AG04450 (cell line): ENCODE measurements at places on chromosomes 7 and 10.

GRCh38 chr10:105138358-105138757 lies 497.3 kb downstream of the SORCS3 start:
- DNase-seq, result no peak

GRCh38 chr7:460374-461116 lies 59.1 kb downstream of the PDGFA start:
- DNase-seq, result no peak

DNA sequence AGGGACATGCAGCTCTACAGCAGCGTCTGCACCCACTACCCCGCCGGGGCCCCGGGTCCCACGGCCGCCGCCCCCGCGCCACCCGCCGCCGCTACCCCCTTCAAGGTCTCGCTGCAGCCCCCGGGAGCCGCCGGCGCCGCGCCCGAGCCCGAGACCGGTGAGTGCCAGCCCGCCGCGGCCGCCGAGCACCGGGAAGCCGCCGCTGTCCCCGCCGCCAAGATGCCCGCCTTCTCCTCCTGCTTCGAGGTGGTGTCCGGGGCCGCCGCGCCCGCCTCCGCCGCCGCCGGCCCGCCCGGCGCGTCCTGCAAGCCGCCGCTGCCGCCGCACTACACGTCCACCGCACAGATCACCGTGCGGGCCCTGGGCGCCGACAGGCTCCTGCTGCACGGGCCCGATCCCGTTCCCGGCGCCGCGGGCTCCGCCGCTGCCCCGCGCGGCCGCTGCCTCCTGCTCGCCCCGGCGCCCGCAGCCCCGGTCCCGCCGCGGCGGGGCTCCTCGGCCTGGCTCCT lies 631 bp downstream of the OTUD1 start:
- DNase-seq, result no peak

DNA sequence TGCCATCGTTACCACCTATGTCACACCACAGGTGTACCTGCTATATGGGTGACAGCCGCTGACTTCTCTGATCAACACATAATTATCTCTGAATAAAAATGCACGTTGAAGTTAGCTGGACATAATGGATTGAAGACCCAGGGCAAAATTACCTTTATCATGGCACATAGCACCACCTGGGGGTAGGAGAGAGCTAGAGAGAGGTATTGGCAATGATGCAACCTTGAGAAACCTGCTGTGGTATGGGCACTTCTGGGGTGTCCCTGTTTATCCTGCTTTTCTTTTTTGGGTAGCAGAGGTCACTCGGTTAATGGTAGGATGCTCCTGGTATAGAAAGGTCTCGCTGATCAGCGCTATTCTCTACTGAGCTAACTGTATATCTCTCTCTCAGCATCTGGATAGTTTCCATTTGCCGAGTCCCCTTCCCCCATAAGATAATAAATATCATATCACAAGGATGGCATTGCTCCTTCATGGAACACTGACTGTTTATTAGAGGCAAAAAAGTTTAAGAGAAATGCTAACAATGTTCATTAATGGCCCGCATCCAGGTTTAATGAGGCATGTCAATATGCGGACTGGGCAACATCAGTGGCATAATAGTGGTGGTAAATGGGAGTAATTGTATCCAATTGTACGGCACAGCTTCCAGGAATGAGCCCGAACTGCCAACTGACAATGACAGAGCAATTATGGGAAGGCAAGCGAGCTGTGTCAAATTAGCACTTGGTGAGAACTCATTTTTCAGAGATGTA lies 323.1 kb downstream of the TFEC start:
- DNase-seq, result no peak

GRCh38 chr10:32031920-32032319 lies 24.3 kb downstream of the KIF5B start:
- DNase-seq, result no peak

DNA sequence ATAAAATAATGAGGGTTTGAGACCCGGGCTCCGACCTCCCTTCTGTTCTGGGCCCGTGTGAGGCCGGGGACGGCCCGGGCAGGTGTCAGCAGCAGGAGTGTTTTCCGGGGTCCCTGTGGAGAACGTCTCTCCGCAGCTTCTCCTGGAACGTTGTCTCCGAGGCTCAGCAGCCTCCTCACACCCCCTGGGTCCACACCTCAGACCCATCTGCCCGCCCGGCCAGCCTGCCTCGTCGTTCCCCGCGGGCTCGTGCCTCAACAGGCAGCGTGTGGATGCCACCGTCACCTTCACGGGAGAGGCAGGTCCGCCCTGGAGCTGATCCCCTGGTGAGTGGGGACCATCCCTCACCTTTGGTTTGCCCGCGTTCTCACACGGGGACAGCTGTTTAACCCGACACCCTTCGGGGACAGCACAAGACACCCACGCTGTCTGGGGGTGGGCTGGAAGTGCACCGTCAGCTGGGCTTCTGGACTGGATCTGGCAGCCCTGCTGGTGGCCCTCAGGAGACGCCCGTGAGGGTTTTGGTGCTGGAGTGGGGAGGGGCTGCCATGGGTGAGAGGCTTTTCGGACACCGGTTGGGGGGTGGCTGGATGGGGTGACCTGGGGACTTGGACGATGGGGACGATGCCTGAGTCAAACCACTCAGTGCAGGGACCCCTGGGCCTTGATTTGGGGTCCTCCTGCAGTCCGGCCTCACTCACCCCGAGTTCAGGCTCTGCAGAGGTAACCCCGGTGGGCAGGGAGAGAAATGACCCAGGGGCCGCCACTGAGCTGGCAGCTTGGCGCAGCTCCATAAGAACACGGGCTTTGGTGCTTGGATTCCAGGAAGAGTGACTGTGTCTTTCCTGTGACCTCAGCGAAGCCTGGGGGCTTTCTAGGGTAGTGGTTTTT lies 131.7 kb downstream of the DNAJB6 start:
- no peak for DNase-seq

DNA sequence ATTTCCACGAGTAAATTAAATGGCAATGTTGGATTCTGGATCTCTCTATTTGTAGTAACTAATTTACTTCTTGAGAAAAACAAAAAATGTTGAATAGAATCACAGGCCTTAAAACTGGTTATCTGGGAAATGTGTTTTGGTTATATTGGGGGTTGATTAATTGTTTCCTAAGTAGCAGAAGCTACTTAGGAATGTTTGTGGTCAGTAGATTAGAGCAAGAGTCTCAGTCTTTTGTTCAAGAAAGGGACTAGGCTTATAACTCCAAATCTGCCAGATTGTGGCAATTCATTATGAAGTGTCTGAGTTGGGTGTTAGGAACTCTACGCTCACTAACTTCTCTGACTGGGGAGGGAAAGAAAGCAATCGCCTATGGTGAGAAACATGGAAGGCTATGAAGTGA lies 244.3 kb upstream of the PHYHIPL start:
- no peak for DNase-seq

DNA sequence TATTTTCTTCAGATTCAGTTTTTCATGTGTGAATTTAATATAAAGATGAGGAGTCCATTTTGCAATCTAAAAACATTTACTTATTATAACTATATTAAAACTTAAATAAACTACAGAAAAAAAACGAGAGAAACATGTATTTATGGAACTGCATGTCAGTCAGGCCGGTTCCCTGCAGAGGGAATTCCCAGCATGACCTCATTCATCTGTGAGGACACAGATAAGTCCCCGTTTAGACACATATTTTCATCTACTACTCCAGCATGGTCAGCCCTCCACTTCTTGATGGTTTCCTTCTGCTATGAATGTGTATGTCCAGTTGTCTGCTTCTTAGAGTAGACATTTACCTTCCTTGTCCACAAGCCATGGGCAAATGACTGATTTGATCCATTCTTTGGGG lies 339.1 kb downstream of the SEMA3D start:
- DNase-seq, result no peak

GRCh38 chr7:16744518-16745250 lies 8.9 kb upstream of the TSPAN13 start:
- no peak for DNase-seq

DNA sequence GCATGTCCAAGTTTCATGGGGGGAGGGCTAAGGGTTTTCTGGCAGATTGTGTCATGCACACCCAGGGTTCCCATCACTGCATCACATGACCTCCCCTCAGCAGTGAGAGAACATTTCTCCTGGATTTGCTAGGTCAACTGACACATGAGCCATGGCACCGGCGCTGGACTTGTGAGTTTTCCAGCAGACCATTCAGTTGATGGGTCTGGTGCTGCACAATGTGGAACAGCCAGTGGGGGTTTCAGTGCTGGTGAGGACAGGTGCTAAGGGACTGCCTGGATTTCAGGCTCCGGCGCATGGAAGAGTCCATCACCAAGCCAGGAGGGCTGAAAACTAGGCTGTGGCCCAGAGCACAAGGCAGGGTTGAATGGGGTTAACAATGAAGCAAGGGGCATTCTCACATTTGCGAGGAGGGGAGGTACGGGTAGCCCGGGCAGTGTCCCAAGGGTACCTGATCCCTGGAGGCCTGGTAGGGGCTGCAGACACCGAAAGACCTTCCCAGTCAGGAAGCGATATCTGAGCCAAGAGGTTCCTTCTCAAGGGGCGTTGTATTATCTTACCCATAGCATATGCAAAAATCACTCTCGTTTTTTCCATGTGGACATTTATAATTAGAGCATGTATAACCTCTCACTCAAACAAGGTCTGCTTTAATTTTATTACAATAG lies 203.0 kb downstream of the TNS3 start:
- no peak for DNase-seq

GRCh38 chr10:72235544-72236279 lies 19.6 kb upstream of the ASCC1 start:
- no peak for DNase-seq

DNA sequence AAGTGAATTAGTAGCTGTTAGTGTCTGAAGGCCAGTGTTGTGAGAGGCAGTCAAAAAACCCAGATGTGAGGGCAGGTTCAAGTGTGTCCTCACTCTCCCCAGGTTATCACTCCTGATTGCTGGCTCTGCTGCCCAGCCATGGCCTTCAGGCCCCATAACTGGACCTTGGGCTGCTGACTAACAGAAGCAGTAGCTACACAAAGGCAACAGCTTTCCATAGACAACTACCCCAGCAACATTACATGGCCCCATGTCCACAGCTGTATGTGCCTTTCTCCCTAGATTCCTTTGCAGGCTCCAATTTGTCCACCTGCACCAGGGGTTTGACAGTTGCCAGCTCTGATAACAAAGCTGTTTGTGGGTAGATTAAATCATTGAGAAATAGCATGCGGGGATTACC lies 297.8 kb downstream of the ARL4A start:
- DNase-seq, result no peak

- DNase-seq, result peak; percentile 73
These were observed 44.6 kb upstream of the TSPAN13 start for GRCh38 chr7:16708980-16709379.

- peak; percentile 45 for DNase-seq
These were observed 167.6 kb downstream of the AMPH start for GRCh38 chr7:38463277-38464225.

DNA sequence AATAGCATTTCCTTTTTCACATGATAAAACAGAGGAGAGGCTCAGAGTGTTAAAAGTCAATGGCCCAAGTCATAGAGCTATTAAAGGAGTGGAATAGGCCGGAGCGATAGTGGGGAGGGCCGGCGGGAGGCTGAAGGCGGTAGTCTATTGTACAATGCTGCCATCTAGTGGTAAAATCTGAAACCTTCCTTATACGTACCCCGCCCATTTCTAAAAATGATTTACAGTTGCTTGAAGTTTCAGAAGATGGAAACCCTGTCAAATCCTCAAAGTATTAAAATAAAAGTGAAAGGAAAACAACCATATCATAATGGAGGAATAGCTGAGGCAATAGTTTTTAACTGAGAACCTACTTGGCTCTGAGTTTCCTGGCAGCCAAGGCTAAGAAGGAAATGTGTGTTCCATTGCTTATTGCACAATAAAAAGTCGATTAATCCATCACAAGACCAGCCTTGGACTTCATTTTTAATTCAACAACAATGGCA lies 209.1 kb downstream of the CCSER2 start:
- DNase-seq, result peak; percentile 21

DNA sequence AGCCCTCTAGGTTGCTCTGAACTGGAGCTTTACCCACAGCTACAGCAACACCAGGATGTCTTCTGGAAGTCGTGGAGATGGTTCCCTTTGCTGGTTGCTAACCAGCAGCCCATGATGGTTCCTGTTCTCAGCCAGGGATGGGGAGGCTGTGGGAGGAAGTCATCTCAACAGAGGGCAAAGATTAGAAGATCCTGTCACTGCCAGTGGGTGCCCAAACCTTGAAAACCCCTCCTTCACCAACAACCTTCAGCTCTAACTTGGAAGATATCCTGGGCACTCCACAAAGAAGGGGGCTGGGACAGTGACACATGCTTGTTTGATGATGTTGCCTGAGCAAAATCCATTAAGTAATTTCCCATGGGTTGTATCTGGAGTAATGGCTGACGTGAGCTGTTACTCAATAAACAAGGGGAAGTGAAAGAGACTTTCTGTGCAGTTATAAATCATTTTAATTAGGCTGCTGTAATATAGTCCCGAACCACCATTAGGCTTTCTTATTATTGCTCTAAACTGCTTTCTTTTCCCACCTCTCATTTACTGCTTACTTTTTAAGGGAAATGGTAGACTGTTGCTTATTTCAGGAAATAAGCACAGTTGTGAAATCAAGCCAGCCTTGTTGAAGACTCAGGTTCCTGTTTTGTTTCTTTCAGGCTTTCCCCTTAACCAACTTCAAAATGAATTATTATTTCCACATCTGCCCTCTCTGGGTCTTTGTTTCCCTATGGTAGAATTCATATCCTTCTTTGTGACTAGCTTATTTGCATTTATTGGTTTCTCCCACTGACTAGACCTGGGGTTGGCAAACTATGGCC lies 124.8 kb downstream of the PPP1R17 start:
- no peak for DNase-seq

DNA sequence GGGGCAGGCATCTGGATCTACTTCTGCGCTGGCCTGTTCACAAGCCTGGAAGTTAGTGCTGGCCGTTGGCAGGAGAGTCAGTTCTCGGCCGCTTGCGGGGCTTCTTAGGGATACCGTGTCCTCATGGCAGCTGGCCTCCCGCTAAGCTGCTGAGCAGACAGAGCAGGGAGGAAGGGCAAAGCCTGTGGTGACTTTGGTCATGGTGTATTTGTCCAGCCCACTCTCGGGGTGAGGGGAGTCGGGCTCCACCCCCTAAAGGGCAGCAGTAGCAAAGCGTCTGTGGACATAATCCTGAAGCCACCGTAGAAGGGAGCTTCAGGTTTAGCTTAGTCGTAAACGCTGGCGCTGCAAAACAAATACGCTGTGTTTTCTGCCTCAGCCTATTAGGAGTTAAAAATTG lies 12.2 kb downstream of the UBE3C start:
- no peak for DNase-seq

DNA sequence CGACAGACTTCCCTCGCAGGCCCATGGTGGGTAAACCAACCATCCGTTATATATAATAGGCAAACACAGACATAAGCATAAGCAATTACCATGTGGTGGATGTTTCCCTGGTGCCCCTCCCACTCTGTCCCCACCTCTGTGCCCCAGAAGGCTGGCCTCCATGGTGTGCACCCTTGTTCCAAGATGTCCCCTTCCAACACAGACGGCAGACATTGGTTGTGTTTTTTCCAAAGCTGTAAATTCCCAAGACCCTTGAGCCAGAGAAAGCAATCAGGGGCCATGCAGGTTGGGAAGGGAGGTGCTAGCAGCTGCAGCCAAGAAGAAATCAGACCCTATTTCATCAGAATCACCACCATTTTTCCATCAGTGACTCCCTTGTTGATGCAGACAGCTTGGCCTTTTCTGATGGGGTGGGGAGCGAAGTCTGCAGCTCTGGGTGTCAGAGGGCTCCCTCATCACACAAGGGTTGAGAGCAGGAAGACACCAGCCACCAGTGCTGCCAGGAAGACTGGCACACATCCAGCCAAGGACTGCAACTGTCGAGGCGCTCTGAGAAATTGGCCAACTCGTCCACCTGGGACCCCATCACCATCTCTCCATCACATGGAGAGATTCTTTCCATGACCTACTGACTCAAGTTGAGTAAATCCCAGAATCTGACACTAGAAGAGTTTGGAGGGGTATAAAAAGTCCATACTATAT lies 86.8 kb upstream of the CHST15 start:
- no peak for DNase-seq

GRCh38 chr10:219731-220472 lies 84.6 kb downstream of the ZMYND11 start:
- no peak for DNase-seq
